ENCODE measurements at places on chromosomes 13 and 19.

- DNase-seq: no peak
These were observed 25.9 kb upstream of the MPHOSPH8 start for GRCh38 chr13:19607523-19608078.

GRCh38 chr13:81406022-81406421, 1065.1 kb upstream of the SPRY2 start:
- no peak for DNase-seq

- DNase-seq: no peak
These were observed 74.2 kb downstream of the RASA3 start for GRCh38 chr13:114058051-114058867.

- DNase-seq: no peak
These were observed 50.6 kb upstream of the MTIF3 start for GRCh38 chr13:27500806-27501534.

DNA sequence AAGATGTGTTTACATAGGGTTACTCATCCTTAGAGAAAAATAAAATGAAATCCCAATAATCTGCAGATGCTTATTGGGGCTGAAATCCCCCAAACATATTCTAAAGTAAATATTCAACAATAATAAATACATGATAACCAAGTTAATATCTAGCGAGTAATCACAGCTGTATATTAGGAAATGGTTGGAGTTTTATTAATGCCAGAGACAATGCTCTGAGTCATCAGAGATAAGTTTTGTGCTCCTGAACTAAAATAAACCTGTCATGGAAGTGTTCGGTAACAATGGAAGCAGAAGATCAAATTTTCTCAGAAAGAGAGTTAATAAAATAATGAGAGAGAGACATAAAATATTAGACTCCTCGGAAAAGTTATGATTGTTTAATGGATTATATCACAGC, 31.4 kb downstream of the FLT1 start:
- no peak for DNase-seq

DNA sequence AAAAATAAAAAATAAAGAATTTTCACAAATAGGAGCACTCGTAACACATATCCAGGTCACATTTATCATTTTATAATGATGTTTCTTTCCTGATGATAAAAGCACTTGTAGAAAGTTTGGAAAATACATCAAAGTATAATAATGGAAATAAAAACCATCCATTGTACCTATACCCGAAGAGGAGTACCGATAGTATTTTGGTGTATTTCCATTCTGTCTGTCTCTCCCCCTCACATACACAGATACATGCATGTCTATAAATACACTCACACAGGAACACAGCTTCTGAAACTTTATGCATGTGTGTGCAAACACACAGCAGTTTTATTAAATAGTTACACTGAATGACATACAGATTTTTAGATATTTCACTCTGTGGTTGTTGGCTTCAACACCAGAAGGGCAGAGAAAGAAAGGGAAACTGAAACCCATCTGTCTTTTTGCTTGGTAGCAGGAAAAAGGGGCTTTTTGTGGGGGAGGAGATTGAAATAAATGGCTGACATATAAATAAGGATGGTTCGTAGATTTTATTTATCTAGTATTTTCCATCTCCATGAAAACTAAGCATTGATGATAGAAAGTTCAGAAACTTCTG, 114.8 kb downstream of the LRCH1 start:
- no peak for DNase-seq

DNA sequence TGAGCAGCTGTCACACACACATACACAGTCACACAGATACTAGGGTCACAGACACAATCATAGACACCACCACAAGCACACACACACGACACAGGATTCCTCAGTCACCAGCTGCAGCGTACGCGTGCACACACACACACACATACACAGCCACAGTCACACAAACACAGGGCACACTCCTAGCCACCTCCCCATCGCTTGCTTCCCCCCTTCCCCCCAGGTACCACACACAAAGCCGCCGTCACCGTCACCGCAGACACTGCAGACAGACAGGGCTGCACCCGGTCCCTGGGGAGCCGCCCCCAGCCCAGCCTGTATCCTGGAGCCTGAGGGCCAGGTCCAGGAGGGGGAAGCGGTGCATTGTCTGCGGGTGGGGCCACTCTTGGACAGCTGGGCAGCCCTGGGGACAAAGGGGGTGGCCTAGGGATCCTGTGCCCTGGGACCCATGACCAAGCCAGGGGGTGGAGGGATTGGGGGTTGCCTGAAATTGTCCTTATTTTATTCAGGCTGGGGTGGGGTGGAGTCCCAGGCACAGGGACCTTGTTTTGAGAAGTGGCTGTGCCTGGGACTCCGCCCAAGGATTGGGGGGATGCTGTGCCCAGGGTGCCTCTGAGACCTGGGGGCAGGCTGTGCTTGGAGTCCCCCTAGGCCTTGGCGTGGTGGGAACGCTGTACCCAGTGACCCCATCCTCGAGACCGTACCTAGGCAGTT, 957 bp downstream of the NUMBL start:
- DNase-seq: peak; percentile 31

- no peak for DNase-seq
These were observed 1707.6 kb upstream of the SLC10A2 start for GRCh38 chr13:104773775-104774174.

DNA sequence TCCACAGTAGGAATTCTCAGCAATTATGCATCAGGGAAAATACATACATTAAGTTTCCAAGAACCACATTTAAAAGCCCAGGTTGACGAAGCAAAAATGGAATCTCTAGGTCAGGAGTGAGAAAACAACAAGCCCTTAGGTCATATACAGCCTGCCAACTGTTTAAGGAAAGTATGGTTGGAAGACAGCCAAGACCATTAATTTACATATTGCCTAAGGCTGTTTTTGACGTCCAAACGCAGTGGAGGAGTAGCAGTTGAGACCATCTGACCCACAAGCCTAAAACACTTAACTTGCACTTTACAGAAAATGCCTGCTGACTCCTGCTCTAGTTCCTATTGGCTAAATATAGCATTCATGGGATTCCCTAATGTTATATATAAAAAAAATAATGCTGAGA, 299.0 kb downstream of the ITGBL1 start:
- DNase-seq: no peak

GRCh38 chr13:43470610-43471009, 316.2 kb downstream of the ENOX1 start:
- DNase-seq: no peak

GRCh38 chr13:63425131-63425530, 2009.5 kb upstream of the PCDH20 start:
- DNase-seq: no peak

- no peak for DNase-seq
These were observed 2.5 kb upstream of the NR2C2AP start for GRCh38 chr19:19205416-19206410.

GRCh38 chr19:48698046-48698445, 2.3 kb downstream of the FUT2 start:
- DNase-seq: no peak

- no peak for DNase-seq
These were observed 34.3 kb upstream of the MEDAG start for GRCh38 chr13:30871588-30872275.

- no peak for DNase-seq
These were observed 119.6 kb downstream of the PRR20E start for GRCh38 chr13:57286511-57287098.

- no peak for DNase-seq
These were observed 109.5 kb downstream of the DNAJC15 start for GRCh38 chr13:43132911-43133310.

DNA sequence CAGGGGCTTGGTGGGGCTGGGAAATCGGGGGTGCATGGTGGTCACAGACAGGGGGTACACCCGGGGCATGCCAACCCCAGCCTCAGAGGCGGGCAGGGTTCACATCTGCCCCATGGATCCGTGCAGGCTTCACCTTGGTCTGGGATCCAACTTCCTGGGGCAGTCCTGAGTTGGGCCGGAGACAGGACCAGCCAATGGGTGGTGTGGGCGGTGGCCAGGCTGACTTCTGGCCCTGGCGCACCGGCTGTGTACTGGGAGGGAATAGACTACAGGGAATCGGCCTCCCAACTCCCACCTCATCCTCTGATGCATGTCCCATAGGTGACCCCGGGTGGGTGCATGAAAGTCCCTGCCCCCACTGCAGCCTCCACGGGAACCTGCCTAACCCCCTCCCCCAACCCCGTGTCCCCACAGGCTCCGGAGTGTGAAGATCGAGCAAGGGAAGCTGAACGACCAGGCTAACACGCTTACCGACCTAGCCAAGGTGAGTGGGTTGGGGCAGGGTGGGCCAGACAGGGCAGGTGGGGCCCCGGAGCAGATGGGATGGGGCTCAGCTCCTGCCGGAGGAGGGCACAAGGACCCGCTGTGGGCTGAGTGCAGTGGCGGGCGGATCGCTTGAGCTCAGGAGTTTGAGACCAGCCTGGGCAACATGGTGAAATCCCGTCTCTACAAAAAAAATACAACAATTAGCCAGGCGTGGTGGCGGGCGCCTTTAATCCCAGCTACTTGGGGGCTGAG, 14.7 kb upstream of the ARRDC2 start:
- DNase-seq: no peak

Data from activated CD4-positive, alpha-beta memory T cell treated with anti-CD3 and anti-CD28 coated beads for 36 hours (primary cell).